Kasumi-1 (cell line): ENCODE measurements at places on chromosomes 16 and 17.

GRCh38 chr16:47872225-47872624, 283.6 kb downstream of the ABCC12 start:
- no peak for DNase-seq

GRCh38 chr16:29858149-29858849, 4.7 kb downstream of the CDIPT start:
- DNase-seq: no peak

DNA sequence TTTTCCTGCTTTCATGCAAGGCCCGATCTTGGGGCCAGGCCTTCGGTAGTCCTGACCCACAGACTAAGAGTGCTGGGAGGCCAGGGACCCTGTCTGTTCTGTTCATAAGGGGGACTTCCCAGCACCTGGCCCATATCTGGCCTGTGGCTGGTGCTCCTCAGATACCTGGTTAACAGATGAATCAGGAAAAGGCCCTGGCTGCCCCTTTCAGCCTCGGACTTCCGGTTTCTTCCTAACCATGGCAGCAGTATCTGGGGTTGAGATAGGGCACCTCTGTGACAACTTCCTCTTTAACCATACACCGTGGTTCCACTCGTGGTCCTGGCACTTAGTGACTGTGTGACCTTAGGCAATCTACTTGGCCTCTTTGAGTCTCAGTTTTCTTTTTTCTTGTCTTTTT, 18.4 kb downstream of the PLCG2 start:
- DNase-seq: peak; percentile 45

DNA sequence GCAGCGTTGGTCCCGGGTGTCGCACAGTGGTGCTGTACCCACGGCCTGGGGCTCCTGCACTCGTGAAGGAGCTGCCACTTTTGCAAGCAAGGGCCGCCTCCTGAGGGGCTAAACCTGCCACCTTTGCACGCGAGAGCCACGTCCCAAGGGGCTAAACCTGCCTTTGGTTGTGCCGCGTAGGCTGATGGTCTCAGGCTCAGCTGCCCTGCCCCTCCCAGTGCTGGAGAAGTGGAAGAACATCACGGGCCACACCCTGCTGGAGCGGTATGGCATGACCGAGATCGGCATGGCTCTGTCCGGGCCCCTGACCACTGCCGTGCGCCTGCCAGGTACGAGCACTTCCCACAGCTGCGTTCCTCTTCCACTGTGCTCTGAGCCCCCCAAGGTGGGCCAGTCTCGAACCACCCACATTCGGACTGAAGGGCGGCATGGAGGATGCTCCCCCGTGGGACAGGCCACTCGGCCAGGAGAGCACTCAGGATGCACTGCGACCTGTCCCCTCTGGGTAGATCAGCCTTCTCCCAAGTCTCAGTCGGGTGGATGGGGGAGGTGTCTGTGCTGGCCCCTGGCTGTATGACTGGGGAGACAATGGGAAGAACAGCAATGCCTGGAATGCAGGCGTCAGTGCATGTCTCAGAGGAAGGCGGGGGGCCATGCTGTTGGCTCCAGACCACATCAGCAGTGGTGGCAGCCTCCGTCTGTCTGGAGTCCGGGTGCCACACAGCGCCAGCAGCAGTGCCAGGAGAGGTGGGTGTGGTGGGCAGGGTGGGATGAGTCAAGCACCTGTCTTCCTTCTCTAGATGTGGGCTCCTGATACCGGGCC, 20.7 kb downstream of the ACSF3 start:
- DNase-seq: peak; percentile 19

DNA sequence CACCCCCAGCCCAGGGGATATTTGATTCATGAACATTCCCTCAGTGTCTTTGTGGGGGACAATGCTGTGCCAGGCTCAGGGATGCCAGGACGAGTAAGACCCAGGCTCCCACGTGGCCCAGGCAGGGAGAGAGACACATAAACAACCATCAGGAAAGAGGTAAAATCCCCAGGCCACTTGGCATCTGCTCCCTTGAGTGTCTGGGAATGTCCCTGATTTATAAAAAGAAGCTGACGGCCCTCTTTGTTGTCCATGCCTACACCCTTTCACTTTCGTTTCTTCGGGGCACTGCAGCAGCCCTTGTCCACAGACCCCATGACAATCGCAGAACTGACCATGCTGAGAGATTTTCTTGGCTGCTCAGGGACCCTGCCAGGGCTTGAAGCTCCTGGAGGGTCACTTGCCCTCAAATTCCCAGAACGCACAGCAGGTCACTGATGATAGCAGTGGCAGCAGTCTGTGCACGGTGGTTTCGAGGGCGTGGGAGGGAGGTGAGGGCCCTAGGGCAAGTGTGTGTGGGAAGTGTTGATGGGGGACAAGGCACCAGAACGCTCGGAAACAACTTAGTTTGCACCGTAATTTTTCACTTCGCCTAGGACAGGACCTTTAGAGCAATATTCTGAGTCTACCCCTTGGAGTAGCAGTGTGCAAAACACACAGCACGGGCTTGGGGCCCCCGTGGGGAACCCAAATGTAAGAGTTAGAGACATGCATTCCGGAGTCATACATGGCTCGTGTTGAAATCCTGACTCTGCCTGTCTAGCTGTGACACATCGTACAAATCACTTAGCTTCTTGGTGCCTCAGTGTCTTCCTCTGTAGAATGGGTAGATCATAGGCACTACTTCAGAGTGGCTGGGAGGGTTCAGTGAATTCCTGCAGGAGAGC, 4.7 kb downstream of the NOD2 start:
- DNase-seq: no peak

GRCh38 chr17:51764387-51764971, 394.0 kb downstream of the CA10 start:
- peak; percentile 95 for DNase-seq

GRCh38 chr17:67469208-67469980, 92.3 kb downstream of the PITPNC1 start:
- peak; percentile 73 for DNase-seq

DNA sequence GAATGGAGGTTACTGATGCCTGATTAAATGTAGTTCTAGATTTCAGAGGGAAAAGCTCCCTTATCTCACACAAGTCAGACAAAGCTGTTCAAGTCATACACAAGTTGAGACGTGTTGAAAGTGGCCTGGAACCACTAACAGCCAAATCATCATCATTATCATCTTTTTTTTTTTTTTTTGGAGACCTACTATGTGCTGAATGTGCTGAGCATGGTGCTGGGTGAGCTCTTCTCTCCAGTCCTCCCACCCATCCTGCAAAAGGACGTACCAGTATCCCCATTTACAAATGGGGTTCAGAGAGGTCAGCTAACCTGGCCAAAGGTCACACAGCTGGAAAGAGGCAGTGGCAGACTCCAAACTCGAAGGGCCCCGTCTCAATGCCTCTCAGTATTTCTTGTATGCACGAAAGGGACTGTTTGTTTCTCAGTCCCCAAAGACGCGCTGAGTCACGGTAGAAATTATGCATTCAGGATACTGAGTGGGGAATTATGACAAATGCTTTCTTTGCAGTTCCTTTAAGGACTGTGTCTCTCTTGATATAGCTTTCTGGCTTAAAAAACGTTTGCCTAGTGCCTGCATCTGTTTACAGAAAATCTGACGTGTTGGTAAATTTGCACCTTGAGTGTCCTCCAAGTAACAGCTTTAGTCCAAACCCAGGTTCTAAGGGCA, 235.5 kb downstream of the XYLT1 start:
- no peak for DNase-seq

GRCh38 chr17:31688701-31689100, 170.3 kb downstream of the COPRS start:
- no peak for DNase-seq

- no peak for DNase-seq
Measured at GRCh38 chr17:48510761-48511604, 19.8 kb downstream of the HOXB1 start.

DNA sequence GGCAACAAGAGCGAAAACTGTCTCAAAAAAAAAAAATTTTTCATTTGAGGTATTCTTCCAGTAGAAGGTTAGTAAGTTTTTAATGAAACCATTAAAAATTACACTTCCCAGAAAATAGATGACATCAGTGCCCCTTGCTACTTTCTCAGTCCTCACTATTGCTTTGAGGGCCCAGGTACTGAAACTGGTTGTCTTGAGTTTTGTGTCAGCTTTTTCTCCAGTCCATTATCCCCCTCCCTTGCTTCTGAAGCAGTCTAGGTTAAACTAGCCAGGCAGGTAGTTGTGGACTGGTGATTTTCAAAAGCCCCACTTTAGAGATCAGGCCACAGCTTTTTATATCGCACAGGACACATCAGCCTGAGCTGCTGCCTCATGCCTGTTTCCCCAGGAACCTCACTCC, 10.9 kb downstream of the SMCR8 start:
- no peak for DNase-seq

DNA sequence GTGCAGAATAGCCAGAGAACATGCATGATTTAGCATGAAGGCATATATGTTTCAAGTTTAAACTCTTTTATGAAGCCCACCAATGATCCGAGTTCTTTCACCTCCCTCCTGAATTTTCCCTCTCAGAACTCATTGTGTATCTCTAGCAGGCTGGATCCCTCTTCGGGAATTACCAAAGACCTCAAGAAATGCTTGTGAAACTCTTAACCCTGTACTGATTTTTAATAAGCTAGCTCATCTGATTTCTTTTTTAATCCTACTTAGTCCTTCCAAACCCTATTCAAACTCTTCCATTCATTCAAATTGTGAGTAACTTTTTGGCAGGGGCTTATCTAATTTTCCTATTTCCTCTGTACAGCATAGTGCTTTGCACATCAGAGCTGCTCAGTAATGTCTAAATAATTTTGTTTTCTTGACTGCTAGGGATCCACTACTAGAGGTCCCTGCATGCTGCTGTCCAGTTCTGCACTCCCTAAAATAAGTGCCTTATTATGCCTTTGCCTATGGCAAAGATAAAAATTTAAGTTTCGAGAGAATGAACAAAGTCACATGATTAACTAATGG, 723.8 kb downstream of the CDH11 start:
- DNase-seq: no peak

GRCh38 chr16:21283521-21284289, 5.6 kb upstream of the CRYM start:
- no peak for DNase-seq

DNA sequence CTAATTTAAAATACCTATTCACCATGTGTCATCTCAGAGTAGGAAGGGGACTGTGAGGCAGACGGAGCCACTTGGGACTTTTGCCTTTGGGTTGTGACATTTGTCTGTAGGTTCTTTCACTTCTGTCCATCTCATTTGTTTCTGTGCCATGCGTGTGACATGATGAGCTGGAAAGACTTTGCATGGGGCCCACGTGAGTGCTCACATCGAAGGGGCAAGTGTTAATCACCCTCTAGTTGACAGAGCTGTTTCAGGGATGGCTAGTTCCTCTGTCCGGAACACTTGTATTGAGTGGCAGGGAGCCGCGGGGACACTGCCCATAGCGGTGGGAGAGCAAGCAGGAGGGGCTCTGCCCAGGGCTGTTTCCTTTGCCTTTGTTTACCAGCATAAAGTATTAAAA, 112.0 kb downstream of the RPTOR start:
- no peak for DNase-seq

DNA sequence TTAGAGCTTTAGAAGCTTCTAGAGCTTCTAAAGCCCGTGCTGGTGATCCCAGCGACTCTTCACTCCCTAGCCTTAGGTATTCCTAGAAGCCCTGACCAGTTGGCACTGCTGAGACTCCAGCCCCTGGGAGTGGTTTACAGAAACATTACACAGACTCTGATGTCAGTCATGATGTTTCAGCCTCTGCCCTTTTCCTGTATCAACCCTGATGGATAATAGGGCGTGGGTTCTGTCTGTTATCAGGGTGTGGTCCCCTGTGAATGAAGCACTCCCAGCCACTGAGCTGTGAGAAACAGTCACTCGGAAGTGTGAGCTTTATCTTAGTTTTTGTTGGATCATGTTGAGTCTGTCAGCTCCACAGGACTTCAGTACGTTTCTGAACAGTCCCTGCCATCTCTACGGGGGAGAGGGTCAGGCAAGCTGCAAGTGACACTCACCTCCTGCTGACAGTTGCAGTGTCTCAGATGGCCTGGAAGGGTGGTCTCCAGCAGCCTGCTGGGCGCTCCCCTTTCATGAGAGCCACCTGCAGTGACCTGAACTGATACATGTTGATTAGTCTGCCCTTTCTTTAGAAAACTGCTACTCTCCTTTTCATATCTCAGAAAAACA, 12.8 kb downstream of the GOSR2 start:
- DNase-seq: no peak

GRCh38 chr16:82124651-82125050, 45.4 kb downstream of the MPHOSPH6 start:
- DNase-seq: no peak

DNA sequence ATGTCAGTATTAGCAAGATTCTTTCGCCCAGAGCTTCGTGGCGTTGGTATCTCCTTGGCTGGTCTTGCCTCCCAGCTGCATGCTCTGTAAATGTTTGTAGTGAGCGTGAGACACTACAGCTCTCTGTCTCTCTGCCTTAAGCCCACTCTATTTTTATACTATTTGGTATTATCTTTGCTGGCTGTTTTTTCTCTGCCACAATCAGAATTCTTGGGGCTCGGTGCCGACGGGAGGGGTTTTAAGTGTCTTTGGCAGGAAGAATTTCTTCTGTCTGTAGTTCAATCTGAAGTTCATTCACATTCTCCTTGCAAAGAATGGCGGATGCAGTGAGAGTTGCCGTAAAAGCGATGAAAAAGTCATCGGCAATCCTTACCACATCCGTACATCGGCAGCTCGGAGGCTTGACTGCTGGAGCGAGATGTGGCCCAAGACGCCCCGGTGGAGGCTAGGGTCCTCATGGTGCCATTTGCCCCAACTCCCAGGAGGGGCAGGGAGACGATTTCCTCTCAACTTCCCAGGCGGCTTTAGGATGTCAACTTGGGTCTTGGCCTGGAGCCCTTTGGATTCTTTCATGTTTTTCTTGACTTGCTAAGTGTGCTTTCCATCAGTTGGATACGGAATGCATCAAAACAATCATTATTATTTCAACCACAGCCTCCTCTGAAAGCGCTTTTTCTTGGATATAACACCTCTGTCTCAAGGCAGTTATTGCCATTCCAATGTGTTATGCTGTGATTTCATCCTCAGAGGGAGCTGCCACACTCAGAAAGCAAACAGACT, 132.3 kb upstream of the SDK2 start:
- no peak for DNase-seq

GRCh38 chr16:12763517-12763916, 40.2 kb downstream of the CPPED1 start:
- DNase-seq: no peak

DNA sequence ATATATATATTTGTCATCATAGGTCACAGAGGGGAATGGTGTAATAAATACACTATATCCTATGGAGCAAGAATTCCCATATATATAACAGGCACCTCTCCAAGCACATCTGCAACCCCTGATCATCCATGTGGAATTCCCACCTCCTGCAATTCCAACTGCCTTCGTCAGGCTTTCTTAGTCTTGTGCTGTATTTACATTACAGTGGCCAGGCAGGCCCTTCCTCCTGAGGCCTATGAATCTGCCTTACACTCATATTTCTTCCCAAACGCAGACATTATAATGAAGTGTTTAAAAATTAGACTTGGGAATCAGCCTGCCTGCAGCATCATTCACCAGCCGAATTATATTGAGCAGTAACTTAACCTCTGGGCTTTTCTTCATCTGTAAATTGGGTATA, 19.3 kb upstream of the DNAH9 start:
- DNase-seq: no peak

GRCh38 chr16:67433131-67433719, 2.3 kb downstream of the HSD11B2 start:
- no peak for DNase-seq
